Stimulated activated CD4-positive, alpha-beta T cell treated with anti-CD3 and anti-CD28 coated beads, TNF-alpha, amount 100 ng/mL, for 4 hours (primary cell): ENCODE measurements at places on chromosomes 16 and 17.

- no peak for DNase-seq
Observed at GRCh38 chr16:76866994-76867393, 324.0 kb upstream of the MON1B start.

DNA sequence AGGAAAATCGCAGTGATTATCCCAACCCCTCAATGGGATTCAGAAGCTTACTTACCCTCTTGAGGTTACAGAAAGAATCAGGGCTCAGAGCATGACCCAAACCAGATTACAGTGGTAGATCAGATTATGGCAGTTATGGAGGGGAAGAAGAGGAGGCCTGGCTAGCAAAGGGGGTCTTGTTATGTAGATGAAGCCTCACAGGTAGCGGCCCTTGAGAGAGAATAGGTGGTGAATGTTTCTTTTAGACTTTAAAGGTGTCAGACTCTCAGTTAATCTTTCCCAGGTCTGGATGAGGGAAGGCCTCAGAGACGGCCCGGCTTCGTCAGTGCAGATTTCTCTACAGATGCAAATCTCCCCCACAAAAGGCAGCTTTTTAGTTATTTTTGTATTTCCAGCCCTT is 15.6 kb downstream of the RNF112 start:
- no peak for DNase-seq

DNA sequence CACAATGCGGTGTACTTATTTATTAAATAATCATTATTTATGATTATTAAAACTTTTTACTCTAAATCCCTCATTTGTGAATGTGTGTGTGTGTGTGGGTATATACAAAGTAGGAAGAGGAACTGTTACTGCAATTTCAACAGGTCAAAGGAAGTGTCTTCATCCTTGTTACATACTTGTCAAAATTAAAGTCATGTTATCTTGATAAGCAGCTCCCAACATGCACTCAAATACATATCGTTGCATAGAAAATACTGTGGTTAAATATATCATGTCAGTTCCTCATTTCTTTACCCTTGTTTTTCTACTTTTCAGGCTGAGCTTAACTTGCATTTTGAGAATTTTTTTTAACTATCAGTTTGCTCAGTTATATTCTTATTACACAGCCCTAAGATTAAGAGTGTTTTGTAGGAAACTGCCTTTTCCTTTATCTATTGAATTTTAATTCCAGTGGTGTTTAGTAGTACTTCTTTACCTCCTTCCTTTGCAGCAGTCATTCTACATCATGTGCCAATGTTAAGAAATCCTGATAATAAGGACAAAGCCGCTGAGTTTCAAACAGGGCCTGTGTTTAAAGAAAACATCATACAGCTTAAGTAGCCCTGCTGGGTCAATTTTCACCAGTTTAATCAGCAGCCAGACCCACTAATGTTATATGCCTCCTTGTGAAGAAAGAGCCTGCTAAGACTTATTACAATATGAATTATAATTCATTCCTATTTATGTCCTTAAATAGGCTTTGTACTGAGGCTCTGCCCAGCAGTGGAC is 7.2 kb downstream of the EFCAB5 start:
- no peak for DNase-seq

GRCh38 chr16:46826631-46827030 is 4.3 kb downstream of the C16orf87 start:
- no peak for DNase-seq

DNA sequence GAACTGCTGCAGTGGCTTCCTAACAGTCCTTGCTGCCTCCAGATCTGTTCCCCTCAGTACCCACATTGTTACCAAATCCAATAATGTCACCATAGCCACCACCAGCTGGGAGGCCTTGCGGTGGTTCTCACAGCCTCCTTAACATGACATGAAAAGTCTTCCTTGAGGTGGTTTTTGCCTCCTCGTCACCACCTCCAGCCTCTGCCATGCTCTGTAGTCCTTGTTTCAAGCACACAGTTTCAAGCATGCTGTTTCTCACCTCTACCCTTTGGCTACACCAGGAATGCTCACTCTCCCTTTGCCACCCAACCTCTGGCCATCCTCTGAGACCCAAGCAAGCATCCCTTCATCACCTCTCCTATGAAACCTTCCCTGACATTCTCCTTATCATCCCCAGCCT is 47.2 kb downstream of the DNAH9 start:
- DNase-seq, result no peak

GRCh38 chr17:16415031-16415924 is at the start of gene TRPV2:
TRPV2 (plus strand) TSS chr17:16415571; CDS start chr17:16417669, 2,098 bp downstream.
- no peak for DNase-seq

DNA sequence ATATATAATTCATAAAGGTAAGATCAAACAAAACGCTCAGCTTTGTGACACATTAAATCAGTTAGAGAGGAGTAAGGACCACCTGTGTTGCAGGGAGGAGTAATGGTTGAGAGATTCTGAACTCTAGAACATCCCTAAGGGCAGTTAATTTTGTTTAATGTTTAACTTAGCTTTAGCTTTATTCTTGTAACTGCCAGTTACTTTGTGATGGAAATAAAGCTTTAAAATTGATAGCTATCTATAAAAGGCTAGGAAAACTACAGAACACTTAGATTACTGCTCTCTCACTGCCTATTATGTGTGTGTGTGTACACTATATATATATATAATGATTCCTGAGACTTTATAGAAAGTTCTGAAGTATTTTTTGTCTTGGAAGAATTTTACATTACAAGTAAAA is 37.8 kb downstream of the PTRH2 start:
- no peak for DNase-seq

DNA sequence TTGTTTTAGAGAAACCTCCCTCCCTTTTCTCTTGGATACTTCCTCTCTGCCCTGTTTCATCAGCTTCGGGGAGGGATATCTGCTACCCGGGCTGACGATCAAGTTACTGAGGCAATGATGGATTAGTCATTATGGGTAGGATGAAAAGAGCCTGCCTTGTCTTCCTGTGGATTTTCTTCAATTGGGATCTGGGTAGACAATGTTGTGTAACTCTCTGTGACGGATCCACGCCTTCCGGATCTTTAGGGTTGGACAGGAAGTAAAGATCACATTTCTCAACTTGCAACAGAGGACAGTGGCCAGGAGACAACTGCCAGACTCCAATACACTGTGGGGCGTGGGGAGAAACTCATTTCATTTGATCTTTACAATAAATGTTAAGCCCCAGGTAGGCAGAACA is 11.3 kb upstream of the CHST6 start:
- no peak for DNase-seq

DNA sequence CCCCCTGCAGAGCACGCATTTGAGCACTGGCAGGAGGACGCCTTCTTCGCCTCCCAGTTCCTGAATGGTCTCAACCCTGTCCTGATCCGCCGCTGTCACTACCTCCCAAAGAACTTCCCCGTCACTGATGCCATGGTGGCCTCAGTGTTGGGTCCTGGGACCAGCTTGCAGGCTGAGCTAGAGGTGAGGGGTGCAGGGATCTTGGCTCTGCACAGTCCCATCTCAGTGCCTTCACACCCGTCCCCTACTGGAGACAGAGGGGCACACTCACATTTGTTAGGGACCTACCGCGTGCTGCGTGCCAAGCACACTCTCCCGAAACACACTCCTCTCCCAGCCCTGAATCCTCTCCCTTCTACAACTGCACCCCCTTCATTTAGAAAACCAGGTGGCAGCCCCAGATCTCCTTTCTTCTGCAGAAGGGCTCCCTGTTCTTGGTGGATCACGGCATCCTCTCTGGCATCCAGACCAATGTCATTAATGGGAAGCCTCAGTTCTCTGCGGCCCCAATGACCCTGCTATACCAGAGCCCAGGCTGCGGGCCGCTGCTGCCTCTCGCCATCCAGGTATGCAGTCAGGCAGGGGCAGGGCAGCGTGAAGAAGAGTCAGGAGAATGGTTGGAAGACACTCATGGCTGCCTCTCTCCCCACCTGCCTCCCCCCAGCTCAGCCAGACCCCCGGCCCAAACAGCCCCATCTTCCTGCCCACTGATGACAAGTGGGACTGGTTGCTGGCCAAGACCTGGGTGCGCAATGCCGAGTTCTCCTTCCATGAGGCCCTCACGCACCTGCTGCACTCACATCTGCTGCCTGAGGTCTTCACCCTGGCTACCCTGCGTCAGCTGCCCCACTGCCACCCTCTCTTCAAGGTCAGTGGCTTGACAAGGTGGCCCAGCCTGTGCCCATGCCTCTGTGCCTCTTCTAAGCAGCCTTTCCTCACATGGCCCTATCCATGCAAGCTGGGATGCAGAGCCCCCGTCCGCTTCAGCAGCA is 6.3 kb downstream of the ALOX15B start:
- no peak for DNase-seq
